ENCODE measurements at places on chromosomes 11 and 22.

DNA sequence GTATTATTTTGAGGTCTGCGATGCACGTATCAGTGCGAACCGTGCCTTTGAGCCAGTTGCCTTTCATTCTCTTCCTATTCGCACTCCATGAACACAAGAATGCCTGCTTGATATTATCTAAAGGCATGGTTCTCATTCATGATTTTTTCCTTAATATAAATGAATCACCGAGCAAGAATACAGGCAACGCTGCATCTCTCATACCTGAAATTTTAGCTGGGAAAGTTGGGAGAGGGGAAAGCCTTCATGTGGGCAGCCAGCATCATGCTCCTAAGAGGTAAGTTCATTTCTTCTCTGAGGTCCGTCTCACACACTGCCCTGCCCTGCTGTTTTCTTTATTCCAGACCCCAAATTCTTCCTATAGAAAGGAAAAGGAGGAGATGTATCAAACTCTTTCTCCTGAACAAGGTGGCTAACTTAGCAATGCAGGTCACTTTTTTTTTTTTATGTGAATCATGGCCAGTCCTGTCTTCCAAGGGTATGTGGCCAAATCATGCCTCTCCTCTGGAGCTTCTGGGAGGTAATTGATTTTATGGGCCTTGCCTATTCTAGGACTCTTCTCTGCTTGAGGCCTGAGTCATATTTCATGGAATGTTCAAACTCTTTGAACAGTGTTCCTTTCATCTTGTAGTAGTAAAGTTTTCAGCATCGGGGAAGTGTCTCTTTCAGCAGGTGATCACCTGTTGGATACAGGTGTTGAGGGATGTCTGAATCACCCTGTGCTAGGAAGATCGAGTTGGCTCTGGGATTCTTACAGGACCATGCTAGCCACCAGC is 3.2 kb downstream of the GLB1L2 start:
- DNase-seq: no peak

GRCh38 chr22:21926728-21927127 is 25.9 kb downstream of the PPM1F start:
- no peak for DNase-seq

- no peak for DNase-seq
Measured at GRCh38 chr22:43014316-43014868, 557 bp downstream of the PACSIN2 start.

- no peak for DNase-seq
Measured at GRCh38 chr11:128835741-128836430, 31.2 kb downstream of the KCNJ1 start.

DNA sequence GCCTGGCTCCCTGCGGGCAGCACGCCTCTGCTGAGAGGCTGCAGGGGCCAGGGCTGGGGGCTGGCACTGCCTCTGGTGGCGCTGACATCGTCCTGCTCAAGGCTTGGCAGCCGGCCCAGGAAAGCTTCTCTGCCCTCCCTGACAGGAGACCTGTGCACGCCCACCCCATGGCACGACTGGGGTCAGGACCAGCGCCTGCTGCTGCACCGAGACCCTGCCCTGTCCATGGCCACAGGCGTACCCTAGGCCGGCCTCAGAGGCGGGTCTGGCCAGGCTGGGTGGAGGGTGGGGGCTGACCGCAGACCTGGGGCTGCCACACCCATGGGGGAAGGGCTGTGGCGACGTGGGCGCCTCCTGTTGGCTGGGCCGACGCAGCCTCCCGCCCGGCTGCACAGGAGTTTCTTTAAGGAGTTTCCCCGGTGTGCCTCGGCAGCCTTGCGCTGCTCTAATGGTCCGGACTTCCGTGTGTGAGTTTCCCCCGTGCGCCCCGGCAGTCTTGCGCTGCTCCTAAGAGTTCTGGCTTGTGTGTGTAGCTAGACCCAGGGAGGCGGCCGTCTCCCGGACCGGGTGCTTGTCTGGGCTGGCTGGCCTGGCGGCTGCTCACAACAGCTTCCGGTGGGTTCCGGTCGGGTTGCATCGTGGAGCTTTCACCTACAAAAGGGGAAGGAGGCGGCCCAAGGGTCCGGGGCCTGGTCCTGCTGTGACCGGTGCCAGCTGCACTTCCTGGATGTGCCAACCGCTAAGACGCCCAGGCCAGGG is 4.6 kb downstream of the TRABD start:
- DNase-seq: peak; percentile 74

DNA sequence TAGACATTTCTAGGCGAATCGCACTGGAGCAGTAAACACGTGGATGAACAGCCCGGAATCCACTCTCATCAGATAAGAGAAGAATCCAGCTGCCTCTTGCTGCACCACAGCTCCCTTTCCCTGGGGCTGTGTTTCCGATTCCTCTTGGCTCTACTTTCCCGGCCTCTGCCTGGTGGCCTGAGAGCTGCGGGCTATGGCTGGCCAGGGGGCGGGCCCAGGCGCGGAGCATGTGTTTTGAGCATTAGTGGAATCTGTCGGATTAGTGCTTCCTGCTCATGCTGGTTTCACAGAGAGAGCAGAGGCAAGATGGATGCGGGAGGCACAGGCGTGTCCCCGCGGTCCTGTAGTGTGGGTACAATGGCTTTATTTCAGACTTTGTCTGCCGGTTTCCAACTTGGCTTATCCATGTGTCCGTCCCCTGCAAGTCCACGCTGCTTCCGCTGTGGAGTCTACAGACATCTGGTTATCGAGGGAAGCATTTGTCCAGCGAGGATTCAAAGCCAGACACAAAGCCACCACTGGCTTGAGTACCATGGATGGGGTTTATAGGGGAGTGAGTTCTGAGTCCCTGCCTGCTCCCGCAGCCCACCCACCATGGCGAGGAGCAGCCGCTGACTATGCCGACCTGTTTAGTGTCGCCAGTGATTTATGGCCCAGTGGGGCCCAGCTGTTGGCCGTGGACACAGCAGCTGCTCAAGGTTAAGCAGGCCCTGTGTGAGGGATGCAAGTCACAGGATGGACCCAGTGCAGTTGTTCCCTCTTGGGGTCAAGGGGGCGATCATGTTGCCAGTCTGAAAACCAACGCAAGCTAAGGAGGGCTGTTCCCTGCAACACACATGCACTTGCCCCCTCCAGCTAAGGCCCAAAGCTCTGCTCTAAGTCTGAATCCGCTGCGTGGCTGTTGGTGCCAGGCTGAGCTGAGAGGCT is 43.3 kb upstream of the EP300 start:
- DNase-seq: no peak

GRCh38 chr22:25510876-25511275 is 53.6 kb upstream of the GRK3 start:
- no peak for DNase-seq

DNA sequence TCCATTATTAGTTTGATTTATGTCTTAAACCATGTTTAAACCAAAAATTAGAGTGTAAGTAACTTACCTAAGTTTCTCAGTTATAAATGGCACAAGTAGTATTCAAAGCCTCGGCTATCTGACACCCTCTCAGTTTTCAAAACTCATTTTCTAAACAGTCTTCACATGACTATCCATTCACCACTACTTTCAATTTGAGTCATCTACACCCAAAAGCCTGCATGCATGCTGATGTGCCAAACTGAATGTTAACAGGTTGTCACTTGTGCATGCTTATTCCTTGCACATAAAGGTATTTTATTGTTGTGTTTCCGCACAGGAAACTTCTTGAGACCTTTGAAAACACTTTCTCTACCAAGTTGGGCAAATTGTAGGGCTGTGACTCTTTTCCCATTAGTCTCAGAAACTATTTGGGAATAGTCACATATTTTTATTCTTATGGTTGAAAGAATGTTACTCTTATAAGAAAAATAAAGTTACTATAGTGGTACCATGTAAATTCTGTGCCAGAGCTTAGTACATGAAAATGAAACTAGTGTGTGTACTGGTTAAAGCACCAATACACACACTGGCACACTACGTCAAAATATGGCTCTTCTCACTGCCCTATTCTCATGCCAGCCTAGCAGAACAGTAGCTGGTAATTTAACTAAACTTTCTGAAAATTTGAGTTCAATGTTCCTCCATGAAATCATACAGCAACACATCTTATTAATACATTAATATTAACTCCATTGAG is 2.2 kb upstream of the OR51E2 start:
- no peak for DNase-seq

DNA sequence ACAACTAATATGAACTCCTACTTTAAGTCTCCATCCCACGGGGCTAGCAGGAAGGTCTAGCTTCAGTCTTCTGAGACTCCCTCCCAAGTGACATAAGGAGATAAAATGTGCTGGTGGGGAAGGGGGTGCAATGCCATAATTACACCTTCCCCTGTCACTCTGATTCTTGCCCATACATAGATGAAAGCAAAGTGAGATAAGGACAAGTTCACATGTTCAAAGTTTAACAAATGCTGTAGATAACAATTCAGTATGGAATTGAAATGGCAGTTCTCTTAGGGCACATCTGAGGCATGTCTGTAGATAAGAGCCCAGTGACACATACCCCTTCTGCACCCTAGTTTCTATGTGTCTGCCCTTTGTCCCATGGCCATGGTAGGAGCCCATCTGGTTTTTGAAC is 38.2 kb upstream of the PANX1 start:
- DNase-seq: no peak
